ENCODE measurements at places on chromosomes 3 and 15.
A peak's percentile ranks its signal among the peaks of the same experiment; 100 is the strongest.

DNA sequence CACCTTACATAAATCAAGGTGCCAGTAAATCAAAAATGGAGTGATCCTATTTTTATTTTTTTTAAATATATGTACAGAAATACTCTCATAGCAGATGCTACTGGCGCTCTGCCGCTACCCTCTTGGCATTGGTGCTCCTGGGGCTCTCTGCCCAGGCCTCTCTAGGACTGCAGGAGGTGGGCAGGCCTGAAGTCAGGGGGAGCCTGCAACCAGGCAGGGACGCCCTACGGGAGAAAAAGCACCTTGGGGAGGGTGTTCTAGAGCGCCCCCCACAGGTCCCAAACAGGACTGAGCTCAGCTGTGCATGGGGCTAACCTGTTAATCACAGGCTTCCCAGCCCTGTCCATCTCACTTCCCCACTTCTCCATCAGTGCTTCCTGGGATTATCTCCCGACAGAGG, 192.5 kb downstream of the SHQ1 start:
- no peak for DNase-seq

DNA sequence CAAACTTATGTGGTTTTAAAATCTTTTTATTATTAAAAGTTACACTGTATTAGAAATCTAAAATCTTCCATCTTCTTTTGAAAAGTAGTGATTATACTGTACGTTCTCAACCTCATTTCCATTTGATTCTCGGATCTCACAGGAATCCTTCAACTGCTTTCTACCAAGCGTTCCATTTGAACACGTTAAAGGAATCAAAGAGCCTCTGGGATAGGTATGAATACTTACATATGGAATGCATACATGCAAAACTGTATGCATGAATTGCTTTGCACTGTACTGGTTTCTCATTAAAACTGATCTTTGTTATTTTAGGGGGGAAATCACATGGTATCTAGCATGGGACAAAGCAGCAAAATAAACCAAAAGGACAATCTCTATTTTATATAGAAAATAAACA, 14.8 kb downstream of the TSC22D2 start:
- no peak for DNase-seq

- no peak for DNase-seq
These were observed 102.8 kb downstream of the FRMD5 start for GRCh38 chr15:44092221-44092620.

- DNase-seq, result no peak
These were observed 91.6 kb upstream of the CBLB start for GRCh38 chr3:105960381-105960780.

GRCh38 chr15:60605879-60606307, 127.0 kb upstream of the ICE2 start:
- peak; percentile 78 for DNase-seq

GRCh38 chr15:91855684-91856489, 2.4 kb downstream of the SLCO3A1 start:
- no peak for DNase-seq

GRCh38 chr3:146131616-146132410, 29.2 kb downstream of the PLOD2 start:
- peak; percentile 64 for DNase-seq

DNA sequence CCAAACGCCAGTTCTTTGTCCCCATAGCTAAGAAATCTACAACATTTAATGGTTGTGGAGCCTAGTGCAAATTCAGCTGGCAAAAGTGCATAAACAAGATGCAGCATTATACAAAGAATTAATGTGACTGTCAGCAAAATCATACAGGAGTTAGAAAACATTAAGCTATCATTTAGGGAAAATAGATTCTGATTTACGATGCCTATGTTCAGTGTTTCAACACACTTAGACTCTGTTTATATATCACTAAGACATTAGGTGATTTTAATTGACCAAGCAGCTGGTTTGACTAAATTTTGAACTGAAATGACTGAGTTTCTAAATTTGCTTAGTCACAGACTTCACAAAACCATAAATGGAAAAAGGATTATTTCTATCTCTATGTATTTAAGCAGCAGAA, 1076.8 kb downstream of the TBL1XR1 start:
- no peak for DNase-seq

GRCh38 chr15:85500060-85500708, 119.8 kb downstream of the AKAP13 start:
- no peak for DNase-seq

- DNase-seq, result no peak
These were observed 91.6 kb downstream of the RASA2 start for GRCh38 chr3:141578202-141578973.

DNA sequence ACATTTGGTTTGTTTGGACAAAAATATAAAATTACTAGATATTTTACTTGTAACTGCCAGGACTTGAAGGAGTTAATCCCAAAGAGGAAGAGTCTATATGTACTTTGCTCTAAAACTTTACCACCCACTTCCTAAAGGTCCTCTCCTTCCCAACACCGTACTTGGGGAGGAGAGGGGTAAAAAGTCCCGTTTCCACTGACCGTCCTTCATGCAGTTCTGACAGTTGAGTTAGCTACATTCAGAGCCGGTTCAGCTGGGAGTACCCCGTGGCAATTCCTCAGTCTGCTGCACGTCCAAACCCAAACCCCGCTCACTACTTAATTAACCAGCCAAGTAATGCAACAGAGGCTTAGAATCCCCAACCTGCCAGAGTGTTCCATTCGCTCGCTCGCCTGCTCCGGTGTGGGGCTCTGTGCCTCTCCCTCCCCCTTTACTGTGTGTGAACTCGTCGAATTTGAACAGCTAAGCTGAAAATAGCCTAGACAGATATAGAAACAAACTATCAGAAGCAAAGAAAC, 519.7 kb downstream of the FOXP1 start:
- no peak for DNase-seq

- DNase-seq, result no peak
These were observed 57.9 kb upstream of the EPHA6 start for GRCh38 chr3:96756516-96756915.

GRCh38 chr3:123156276-123156995, 45.3 kb upstream of the SEC22A start:
- no peak for DNase-seq

- DNase-seq, result no peak
These were observed 111.8 kb downstream of the IGF2BP2 start for GRCh38 chr3:185713015-185713414.

- no peak for DNase-seq
These were observed 109.6 kb upstream of the TOPAZ1 start for GRCh38 chr3:44132061-44132460.

- no peak for DNase-seq
These were observed 3.2 kb downstream of the ITGB5 start for GRCh38 chr3:124883766-124884473.

DNA sequence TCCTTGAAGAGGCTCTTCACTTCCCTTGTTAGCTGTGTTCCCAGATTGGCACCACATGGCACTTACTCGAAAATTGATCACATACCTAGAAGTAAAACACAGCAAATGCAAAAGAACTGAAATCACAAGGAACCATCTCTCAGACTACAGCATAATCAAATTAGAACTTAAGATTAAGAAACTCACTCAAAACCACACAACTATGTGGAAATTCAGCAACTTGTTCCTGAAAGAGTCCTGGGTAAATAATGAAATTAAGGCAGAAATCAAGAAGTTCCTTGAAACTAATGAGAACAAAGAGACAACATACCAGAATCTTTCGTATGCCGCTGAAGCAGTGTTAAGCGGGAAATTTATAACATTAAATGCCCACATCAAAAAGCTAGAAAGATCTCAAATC, 566.3 kb upstream of the TGFBR2 start:
- DNase-seq, result no peak

DNA sequence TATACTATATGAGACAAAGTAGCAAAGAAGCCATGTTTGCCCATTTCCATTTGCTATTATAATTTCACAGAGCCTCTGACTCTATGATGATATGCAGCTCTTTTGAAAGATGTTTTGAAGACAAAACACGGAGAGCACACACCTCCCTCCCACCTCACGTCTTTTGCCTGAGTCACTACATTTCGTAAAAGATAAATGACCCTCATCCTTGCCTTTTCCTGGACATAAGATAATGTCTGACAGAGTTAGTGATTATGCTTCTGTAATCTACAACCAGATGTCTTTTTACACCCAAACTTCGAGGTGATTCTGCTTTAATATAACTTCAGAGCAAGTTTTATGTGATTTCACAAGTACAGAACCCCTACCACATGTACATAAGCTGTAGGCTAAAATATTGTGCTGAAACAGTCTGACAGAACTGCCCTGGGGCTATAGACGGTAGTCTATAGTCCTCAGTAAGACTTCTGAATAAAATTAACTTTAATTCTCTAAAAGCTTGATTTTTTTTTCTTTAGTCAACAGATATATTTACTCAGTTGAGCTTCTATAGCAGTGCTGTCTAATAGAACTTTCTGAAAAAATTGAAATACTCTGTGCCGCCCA, 99.9 kb downstream of the CD200R1L start:
- no peak for DNase-seq

DNA sequence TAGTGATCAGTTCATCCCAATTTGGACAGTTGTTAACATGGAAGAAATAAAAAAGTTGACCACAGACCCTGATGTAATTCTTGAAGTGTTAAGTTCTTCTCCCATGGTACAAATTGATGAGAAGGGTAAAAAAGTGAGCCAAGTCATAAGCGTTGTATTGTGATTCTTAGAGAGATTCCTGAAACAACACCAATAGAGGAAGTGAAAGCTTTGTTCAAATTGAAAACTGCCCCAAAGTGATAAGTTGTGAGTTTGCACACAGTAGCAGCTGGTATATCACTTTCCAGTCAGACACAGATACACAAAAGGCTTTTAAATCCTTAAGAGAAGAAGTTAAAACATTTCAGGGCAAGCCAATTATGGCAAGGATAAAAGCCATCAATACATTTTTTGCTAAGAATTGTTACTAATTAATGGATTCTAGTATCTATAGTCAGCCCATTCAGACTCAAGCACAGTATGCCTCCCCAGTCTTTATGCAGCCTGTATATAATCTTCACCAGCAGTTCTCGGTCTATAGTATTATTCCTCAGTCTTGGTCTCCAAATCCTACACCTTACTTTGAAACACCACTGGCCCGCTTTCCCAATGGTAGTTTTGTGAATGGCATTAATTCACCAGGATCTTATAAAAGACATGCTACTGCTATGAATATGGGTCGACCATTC, 38.2 kb downstream of the CDIN1 start:
- DNase-seq, result no peak

GRCh38 chr3:137767538-137768360, 3.6 kb downstream of the SOX14 start:
- no peak for DNase-seq

DNA sequence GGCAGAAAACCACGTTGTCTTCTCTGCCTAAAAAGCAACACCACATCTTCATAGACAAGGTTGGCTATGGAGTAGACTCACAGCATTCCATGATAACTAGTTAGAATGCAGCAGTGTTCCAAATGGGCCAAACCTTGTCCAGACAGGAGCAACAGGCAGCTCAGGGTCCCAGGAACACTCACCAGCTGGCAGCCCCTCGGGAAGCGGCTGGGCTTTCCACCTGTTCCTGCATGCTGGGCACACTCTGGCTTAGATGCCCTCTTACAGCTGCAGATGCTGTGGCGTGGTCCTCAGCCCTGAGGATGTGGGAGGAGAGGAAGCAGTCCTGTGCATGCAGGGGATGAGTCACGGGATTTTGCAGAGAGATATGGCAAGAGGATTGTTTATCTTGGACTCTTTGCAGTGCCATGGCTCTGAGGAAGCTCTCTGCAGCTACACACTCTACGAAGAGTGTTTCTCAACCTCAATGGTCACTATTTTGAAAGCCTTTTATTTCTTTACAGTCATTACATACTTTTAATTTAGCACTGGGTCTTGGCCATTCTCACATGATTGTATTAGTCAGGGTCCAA, 11.3 kb downstream of the NRROS start:
- DNase-seq, result peak; percentile 95

DNA sequence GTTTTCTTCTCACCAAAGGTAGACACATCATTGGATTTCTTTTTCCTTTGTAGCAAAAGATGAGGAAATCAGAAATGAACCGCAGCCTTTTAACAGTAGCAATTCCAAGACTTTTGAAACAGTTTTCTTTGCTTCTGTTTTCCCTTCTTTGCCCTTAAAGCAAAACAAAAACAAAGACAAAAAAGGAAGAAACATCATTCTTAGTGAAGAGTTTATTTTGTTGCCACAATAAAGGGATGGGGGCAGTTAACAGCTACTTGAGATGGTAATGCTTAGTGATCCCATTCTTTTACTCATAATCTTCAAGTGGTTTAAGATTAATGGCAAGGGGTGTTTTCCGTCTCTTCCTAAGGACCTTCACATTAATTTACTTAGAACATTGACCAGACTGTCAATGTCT, 218.8 kb downstream of the MEIS2 start:
- DNase-seq, result no peak

- peak; percentile 52 for DNase-seq
These were observed 108.5 kb downstream of the TNIK start for GRCh38 chr3:171351676-171352075.

DNA sequence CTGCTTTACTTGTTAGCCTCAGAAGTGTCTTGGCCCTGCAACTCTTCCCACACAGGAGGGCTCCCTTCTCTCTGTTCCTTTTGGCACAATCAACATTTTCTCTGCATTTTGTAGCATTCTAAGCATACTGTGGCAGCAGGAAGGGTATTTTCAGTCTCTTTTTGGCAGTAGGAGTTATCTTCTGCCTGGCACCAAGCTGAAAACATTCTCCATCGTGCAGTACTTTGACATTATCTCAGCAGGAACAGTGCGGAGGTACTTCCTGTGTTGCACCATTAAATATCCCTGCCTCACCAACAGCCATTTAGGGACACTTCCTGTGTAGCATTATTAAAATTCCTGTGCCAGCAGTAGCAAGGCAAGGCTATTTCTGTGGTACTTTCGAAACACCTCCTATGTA, 233.2 kb upstream of the SEMA6D start:
- DNase-seq, result no peak

DNA sequence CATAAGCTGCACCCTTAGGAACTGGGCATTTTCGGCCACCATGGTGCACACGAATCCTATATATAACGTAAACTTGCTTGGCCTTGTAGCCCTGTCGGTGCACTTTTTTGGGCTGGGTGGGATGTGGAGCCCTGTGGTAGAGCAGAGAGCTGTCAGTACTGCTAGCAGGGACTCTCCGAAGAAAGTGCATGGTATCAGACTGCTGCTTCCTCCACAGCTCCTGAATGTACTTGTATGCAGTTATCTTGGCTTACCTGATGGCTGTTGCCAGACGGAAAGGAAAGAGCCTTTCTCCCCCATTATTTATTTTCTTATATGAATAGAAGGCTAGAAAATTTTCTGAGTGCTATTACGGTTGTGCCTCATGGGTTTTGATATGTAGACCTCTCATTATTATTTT, 8.4 kb downstream of the GALK2 start:
- DNase-seq, result no peak

All from BJ (cell line).